ENCODE measurements at places on chromosomes 6 and 20.
A peak's percentile ranks its signal among the peaks of the same experiment; 100 is the strongest.

- no peak for DNase-seq
Observed at GRCh38 chr6:158938811-158939254, 61.2 kb downstream of the RSPH3 start.

GRCh38 chr6:35080821-35081425 lies 60.2 kb downstream of the TCP11 start:
- no peak for DNase-seq

GRCh38 chr20:58483051-58483450 lies 32.1 kb downstream of the APCDD1L start:
- DNase-seq = no peak

GRCh38 chr6:113909224-113909856 lies 52.2 kb downstream of the MARCKS start:
- DNase-seq = peak; percentile 83

- no peak for DNase-seq
Observed at GRCh38 chr6:134739299-134740026, 210.4 kb downstream of the ALDH8A1 start.

- DNase-seq = no peak
Observed at GRCh38 chr6:106530502-106530901, 98.8 kb downstream of the RTN4IP1 start.

- DNase-seq = no peak
Observed at GRCh38 chr20:16759181-16759563, 11.0 kb downstream of the OTOR start.

- no peak for DNase-seq
Observed at GRCh38 chr6:48713612-48714011, 602.6 kb upstream of the PTCHD4 start.

DNA sequence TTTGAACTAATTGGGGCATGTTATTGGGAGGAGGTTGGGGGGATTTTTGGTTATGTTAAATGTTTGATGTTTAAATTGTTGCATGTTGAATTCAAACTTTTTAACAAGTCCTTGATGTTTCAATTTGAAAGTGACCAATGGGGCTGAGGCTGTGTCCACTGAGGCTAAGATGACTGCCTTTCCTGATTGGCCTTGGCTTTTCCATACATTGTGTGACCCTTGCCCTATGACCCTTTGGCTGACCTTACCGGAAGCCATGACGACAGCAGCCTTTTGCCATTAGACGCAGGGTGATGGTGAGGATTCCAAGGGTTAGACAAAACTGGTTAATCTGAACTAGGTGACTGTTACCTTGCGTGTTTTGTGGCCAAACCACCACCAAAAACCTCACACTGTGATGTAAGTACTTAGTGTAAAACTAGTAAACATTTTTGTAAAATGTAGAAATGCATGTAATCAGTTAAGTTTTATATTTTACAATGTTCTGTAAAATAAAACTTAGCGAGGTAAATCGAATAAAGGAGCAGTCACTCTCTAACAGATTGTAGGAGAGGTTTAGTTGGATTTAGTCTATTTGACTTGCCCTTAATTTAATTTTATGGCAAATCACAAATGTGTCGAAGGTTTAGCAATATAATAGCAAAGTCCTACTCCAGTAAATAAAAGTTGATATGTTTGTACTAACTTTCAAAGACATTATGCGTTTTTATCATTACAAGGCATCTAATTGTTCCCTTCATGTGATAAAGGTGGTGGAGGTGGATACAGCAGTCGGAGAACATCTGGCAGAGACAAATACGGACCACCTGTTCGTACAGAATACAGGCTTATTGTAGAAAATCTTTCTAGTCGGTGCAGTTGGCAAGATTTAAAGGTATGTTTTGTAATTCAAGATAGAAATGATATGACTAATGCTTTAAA lies 1.6 kb downstream of the SRSF6 start:
- peak; percentile 38 for DNase-seq

- DNase-seq = no peak
Observed at GRCh38 chr6:38481851-38482250, 157.9 kb downstream of the BTBD9 start.

DNA sequence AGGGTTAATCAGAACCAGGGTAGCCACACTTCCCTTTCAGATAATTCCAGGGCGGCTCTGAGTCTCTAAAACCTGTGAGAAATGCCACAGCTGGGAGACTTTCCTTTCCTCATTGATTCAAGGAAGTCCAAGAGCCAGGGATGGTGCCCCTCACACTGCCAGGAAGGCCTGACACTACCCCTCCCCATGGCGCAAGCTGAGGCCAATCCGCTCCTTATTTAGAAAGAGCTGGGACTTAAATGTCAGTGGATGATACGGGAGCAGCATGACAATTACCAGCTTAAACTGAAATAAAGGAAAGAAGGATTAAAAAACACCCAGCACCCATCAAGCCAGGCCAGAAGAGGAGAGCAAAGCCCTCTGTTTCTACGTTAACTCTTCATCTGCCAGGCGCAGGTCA lies 244.4 kb downstream of the LRFN2 start:
- no peak for DNase-seq

DNA sequence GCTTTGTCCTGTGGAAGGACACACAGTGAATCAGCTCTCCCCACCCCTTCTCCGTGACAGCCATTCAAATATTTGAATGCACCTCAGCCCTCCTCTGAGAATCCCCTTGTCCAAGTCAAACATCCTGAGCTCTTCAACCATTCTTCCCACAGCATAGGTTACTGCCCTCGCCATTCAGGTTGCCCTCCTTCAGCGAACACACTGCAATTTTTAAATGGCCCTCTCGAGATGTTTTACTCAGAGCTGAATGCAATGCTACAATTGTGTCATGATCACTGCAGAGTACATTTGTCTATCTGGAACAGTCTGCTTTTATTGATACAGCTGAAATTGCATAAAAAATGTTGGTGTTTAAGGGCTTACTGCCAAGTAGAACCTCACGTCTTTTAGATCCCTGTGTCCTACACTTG lies 48.9 kb downstream of the SLC2A12 start:
- no peak for DNase-seq

DNA sequence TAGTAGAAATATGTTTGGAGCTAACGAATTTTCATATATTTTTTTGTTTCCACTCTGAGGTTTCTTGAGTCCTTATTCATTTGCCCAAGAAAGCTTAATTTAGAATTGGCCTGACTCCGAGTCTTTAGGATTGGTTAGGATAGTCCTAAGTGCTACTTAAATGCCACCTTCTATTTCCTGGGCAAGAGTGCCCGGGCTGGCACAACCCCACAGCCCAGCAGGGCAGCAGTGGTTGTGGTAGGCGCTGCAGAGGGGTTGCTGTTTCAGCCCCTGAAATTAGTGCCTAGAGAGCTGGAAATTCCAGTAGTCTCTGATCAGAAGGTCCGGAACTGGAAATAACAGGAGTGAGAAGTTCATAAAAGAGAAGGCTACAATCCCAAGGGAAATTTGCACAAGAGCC lies 139.4 kb upstream of the TENT5A start:
- no peak for DNase-seq

GRCh38 chr6:14885498-14885897 lies 360.4 kb upstream of the JARID2 start:
- DNase-seq = no peak

- DNase-seq = no peak
Observed at GRCh38 chr6:2216794-2217383, 28.5 kb downstream of the GMDS start.

DNA sequence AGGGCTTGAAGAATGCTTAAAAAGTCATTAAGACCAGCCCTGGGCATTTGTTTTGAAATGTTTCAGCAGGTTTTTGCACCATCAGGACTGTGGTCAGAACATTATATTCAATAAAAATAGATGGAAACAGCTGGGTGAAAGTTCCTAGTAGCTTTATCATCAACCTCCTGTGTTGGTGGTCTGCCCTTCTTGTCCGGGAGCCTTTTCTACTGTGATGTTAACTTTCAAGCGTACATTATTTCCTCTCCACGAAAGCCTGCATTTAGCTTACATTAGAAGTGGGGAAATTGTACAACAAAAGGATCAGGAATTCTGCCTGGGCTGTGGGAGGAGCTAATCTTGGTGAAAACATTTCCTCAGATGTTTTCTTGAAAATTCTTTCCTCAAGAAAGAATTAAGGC lies 71.1 kb downstream of the LAMA4 start:
- DNase-seq = no peak

DNA sequence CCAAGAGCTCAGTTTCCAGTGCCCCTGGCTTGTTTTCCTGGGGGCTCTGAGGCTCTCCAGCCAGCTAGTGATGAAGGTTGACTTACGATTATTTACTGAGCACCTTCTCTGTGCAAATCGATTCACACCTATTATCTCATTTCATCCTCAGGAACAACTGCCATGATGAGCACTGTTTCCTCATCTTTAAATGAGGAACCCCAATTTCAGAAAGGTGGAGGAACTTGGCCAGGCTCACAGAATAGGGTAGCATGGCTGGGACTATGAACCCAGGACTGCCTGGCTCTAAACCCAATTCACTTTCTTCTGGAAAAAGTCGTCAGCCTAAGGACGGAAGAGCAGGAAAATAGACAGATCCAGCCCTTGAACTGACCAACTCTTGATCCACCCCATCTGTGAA lies 3.5 kb upstream of the BPI start:
- no peak for DNase-seq

DNA sequence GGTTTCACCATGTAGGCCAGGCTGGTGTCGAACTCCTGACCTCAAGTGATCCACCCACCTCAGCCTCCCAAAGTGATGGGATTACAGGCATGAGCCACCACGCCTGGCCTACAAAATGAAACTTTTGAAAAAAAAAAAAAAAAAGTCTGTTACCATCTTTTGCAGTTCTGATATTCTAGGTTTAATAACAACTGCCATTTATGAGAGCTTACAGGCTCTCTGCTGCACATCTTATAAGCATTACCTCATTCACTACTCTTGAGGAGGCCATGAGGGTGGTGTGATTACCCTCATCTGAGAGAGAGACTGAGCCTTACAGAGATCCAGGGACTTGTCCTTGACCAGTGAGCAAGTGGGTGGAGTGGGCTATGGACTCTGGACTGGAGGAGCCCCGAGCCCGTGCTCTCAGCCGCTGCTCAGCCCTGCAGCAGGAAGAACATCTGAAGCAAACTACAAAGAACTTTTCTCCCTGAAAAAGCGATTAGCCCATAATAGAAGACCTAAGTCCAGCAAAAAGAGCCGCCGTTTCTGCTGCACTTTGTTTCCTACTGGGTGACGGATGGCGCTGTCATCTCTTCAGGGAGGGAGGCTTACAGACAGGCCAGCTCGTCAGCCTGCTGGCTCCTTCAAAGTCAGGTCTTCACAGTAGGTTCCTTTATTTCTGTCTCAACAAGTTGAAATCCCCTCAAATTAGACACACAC lies 119.8 kb upstream of the AKAP12 start:
- no peak for DNase-seq

GRCh38 chr6:128064540-128064895 lies 163.7 kb upstream of the THEMIS start:
- no peak for DNase-seq

- DNase-seq = no peak
Observed at GRCh38 chr20:48332555-48332954, 495.2 kb downstream of the PREX1 start.

DNA sequence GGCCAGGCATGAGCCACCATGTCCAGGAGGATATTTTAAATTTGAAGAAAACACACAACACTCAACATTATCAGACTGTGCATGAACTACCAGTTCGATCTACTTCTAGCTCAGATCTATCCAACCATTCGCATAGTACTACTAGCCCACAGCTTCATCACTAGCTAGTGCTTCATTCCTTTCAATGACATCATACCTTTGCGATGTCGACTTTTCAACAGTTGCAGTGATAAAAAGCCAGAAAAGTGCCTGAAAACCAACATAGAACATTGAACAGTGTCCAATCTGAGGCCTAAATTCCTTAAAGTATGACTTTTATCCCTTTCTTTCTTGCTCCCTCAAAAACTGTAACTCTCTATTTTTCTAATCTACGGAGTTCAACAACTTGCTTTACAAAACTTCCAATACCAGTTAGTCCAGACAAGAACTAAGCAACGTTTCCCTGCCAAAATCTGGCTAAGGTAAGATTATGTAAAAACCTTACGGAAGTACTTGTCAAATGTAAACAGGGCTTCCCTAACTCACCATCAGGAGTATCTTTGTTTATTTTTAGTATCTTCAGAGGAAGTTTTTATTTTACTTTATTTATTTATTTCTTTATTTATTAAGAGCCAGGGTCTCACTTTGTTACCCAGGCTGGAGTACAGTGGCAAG lies 434.0 kb upstream of the JARID2 start:
- no peak for DNase-seq

GRCh38 chr6:83708970-83709747 lies at the start of gene SNAP91:
TSS of gene SNAP91 (minus strand) at chr6:83709101. CDS start at chr6:83707927, 1,174 bp downstream.
- no peak for DNase-seq

DNA sequence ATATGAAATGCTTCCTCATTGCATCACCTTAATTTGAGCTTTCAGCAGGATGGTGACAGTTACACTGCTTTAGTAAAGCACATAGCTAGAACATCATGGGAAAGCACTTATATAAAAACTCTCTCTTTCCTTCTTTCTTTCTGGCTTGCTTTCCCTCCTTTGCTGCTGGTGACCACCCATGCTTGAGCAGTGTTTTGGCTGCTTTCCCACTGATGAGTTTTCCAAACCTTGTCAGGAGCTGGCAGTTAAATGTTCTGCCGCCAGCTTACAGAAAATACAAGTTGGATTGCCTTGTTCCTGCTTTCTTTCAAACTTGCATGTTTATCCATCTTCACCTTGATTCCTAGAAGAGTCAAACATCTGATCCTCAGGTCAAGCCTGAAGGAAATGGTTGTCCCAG lies 323.9 kb downstream of the FOXA2 start:
- no peak for DNase-seq

- DNase-seq = no peak
Observed at GRCh38 chr20:17910828-17911294, 57.7 kb downstream of the SNX5 start.

DNA sequence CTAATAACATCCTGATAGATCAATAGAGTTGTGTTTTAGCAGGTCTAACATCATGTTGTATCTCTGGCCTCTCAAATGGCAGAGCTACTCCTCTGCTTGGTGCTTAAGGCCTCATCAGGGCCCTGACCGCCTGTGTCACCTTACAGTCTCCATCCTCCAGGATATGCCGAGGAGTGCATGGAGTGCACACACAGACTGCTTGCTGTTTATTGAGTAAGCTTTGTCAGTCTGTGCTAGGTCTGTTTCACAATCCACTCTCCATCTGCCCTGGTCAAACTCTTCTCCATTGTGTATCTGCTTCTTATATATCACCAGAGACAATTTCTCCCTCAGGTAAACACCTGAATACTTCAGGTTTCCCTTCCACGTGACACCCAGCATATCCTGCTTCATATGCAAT lies 136.1 kb downstream of the SLC24A3 start:
- no peak for DNase-seq

GRCh38 chr20:54067606-54068174 lies 2.7 kb downstream of the BCAS1 start:
- DNase-seq = peak; percentile 85

- peak; percentile 62 for DNase-seq
Observed at GRCh38 chr6:49666930-49667757, 30.5 kb upstream of the RHAG start.

DNA sequence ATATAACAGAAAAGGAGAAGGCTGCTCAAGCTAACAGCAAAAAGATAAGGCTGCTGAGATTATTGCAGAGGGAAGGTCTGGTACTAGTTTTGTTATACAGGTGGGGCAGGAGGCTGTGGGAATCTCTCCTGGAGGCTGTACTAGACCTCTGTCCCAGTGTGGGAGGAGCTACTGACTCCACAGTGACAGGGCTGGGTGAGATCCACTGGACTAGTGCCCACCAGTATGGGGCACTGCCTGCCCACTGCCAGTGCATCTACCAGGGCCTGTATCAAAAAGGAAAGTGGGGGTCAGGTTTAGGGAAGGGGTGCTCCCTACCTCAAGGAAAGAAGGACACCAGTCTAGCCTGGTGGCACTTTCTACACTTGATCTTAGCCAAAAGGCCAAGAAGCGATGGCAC lies 30.1 kb downstream of the GSTA2 start:
- no peak for DNase-seq
